ENCODE measurements at places on chromosomes 7 and 10.

DNA sequence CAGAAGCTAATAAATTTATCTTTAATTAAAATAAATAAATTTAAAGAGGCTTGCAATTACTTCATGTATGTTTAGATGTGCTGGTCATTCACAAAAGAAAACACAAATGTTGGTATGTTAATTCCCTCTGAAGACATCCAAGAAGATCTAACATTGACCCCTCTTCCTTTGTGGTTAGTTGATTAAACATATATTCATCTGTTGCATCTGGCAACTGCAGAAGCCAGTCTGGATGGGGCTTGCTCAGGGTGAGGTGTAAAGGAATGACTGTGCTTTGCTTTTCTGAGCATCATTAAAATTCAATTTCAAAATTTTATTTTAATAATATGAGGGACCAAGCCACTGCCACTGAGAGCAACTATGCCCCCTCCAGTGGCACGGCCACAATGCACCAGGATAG is 36.4 kb upstream of the FERD3L start:
- DNase-seq = no peak

DNA sequence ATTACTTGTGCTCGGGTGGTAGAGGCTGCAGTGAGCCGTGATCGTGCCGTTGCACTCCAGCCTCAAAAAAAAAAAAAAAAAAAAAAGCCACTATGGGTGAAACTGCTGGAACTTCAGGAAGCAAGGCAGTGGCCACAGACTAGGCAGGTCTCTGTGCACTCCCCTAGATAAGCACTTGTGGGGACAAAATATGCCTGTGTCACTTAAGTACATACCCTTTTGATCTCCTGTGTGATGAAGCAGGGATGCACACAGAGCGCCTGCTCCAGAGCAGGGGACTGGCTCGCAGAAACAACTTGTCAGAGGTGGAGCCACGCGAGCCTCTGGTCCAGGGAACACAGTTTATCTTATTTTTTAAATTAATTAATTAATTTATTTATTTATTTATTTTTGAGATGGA is 42.9 kb upstream of the PSAP start:
- no peak for DNase-seq

DNA sequence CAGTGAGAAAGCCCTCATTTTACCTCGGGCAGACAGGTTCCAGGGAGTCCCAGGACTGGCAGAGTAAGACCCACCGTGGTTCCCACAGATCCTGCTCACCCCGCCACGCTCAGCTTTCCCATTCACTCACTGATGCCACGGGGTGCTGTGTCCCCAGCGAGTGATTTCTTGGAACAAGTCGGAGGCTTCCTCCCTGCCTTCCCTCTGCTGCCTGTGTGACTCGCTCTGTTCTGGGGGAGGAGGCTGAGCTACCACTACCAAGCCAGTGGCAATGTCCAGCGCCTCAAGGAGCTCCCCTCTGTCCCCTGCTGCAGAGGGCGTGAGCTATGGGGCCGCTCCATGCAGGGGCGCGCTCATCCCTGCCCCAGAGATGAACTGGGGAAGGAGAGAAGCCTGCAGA is 12.6 kb downstream of the IL15RA start:
- DNase-seq = no peak

GRCh38 chr7:28161331-28161730 is 19.3 kb downstream of the JAZF1 start:
- DNase-seq = no peak

DNA sequence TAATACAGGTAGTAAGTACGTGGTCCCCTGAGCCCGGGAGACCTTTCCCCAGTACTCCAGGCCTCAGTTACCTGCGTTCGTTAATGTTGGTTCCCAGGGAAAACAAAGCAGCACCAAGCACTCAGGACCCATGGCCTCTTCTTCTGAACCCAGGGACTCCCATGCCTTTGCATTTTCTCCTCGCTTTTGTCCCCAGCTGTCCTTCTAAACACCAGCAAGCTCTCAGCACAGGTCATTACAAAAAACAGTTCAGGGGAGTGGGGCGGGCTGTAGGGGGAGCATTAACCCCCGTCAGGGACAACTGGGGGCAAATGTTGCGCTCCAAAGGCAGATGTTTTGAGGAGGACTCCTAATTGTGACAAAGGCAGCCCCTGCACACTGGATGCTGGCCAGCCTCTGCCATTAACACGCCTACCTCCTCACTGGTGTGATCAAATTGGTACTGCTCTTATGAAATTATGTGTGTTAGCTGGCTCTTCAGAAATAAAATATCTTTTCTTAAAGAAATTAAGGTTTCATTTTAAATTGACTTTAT is 80.5 kb upstream of the LRGUK start:
- no peak for DNase-seq

DNA sequence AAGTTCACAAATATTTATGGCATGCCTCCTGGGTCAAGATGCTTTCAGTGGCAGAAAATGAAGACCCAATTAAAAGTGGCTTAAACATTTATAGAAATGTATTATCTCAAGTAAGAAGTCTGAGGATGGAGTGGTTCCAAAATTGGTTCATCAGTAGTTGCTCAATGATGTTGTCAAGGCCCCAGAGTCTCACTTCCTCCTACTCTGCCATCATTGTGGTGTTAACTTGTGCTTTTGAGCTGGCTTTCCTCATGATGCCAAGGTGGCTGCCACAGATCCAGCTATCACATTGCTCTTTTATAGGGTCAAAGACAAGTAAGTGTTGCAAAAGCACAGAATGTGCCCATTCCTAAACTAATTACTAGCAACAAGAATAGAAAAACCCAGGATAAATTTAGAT is 404.6 kb upstream of the NRP1 start:
- no peak for DNase-seq

DNA sequence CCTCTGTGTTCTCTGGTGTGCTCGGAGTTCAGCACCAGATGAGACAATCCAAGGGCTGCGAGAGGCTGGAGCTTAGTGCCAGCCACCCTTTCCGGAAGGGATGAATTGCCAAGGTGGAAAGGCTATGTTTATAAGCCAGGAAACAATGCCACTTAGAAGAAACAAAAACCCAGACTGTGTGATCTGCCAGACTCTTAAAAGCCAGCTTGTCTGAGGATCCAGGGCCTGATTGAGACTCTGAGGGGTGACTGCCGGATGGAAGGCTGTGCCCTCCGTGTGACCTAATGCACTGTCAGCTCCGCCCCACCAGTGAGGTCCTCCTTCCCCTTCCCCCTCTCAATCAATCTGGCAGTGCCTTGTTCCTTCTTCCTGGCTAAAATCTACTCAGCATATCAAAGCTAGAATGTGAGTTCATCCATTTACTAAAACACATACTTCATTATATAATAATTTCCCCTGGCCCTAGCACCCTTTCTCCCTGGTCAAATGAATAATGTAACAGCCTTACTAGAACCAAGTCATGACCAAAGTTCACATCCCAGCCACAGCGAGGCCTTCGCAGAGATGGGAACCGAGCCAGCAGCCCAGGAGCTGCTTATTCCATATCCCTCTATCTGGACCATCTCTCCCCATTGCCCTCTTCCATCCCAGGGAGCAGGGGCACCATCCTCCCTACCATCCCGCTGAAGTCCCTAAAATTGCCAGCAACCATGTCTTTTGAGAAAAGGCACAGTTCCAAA is 25.5 kb downstream of the FAM107B start:
- DNase-seq = no peak

DNA sequence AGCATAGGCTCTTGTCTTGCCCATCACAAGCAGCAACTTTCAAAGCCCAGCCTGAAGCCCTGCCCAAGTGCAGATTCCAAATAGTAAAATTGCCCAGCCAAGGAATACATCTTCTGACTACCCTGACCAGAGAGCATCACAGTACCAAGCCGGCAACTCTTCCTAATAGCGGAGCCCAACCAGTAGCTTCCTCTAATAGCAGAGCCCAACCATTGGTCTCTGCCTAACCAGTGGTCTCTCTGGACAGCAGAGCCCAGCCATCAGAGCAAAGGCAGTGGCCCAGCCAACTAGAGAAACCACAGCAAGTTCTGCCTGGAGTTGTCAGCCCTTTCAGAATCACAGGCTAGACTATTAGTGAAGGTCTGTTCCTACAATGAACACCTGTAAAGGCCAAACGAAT is 285.6 kb downstream of the HGF start:
- peak; percentile 75 for DNase-seq

DNA sequence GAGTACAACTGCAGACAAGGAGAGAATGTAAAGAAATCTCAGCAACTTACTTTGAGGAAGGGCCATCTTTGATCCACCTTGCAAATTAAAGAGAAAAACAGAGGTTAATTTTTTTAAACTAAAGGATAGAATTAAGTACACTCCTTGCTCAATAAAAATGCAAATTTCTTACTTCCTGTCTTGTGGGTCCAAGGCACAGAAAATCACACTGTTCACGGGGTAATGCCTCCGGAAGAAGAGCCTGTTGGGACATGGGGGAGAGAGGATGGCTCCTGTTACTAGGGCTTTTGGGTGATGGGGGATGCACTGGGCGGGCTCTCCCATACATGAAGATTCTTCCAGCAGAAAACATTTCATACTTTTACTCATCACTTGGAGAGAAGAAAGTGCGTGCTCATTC is 301.8 kb downstream of the TNS3 start:
- no peak for DNase-seq

DNA sequence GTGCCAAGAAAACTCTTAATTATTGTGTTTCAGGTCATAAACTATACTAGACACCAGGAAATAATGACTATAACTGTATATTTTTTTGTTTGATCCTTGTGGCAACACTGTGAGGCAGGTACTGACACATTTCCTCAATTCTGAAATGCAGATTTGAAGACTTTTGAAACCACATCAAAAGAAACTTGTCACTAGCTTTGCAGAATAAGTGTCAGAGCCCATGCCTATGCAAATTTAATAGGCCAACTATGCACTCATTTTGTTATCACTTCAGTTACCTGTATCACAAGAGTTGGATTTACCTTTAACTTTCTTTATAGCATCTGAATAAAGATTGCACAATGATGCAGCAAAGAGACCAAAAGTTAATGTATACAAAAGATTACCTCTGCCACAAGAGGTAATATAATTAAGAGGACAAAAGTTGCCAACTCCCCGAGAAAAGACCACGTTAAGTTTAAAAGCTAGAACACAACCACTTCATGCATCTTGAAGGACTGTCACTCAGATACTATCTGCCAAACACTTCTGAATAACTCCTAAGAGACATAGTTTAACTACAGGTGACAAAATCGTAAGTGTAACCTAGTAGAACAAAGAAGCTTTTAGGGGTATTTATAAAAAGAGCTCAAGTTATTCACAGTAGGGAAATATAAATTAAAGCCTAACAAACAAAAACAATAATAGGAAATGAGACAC is 80.5 kb downstream of the ELAPOR2 start:
- no peak for DNase-seq

- DNase-seq = no peak
These were observed 29.5 kb upstream of the HSPB1 start for GRCh38 chr7:76272851-76273497.

DNA sequence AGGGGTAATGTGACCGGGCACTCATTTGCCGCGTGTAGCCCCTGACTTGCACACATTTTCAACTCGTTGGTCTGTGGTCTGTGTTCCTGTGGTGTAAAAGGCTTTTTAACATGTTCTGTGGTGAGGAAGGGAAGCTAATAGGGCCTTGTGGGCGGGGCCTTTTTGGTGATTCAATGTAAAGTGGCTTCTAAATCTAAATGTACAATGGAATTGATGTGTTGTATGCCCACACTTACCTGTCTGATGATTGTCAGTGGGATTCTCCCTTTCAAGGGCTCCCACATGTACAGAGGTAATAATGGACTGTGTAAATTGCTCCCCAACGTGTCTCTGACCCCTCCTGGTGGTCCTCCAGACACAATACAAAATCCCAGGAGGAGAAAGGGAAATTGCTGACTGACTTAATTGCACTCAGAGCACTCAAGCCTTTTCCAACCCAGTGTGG is 43.1 kb upstream of the GATAD1 start:
- no peak for DNase-seq

DNA sequence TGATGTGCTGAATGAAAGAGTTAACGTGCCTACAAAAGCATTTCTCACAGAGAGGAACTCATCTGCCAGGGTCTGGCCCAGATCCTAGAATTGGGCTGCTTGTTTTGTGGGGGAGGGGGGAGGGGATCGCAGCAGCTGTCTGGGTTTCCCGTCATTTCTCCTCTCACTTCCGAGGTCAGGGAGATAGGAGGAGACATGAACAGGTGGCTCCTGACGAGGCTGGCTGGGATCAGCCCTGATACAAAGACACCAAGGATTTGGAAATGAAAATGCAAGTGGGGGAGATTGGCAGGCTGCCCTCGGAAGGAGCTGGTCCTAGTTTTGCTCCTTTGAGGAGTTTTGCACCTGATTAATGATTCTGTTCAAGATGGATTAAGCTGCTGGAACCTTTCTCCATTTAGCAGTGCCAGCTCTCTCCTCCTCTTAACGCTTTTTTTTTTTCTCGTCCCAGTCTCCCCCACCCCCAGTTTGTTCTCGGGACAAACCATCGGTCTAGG is 86.8 kb upstream of the KMT2C start:
- DNase-seq = no peak

DNA sequence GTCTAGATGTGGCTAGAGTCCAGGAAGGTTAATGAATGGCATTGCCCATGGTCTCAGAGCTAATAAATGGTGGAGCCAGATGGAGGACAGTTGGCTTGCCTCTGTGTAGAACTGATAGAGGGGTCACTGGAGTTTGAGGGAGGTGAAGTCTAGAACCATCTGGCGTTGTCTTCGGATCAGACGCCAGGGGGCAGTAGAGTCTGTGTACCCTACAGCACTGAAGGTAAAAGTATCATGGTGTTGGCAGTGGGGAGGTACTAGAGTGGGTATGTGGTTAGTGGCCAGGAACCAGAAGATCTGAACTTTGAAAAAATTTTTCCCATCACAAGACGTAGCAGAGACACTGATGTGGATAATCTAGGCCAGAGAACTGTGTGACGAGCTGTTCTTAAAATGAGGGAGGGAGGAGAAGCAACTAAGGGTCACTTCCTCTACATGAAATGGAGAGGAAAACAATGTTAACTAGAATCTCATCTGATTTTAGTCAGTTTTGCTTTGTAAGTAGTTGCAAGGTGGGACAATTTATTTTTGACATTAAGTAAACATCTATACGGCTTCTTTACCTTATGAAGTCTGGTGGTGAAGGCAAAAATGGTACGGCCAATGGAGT is 227.9 kb upstream of the PRSS58 start:
- no peak for DNase-seq

DNA sequence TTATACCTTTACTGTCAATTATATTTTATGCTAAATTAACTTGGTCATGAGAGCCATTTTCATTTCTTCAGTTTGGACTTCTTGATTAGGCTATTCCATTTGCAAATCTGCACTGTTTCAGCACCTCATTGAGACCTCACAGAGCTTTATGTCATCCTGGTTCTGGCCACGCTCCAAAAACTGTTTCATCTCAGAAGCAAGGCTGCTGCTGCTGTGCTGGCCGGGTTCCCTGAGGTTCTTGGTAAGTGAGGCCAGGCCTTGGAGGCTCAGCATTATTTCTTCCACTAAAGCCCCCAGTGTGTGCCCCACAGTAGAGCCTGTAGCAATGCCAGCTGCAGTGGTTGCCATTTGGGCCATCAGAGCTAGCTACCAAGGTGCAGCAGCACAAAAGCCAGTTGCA is 7.8 kb upstream of the ZNF485 start:
- no peak for DNase-seq

- DNase-seq = no peak
These were observed 98.2 kb downstream of the PRTFDC1 start for GRCh38 chr10:24854256-24854655.

GRCh38 chr10:70078329-70078728 is 25.7 kb downstream of the MACROH2A2 start:
- no peak for DNase-seq

- no peak for DNase-seq
These were observed 458.0 kb upstream of the GALNT17 start for GRCh38 chr7:70673778-70674570.

- DNase-seq = no peak
These were observed 12.3 kb downstream of the SEMA3A start for GRCh38 chr7:84182301-84182700.

- no peak for DNase-seq
These were observed 120.2 kb downstream of the CYP26A1 start for GRCh38 chr10:93193906-93194305.
